Activated B cell treated with CpG ODN at 0.5 μM for 24 hours (primary cell): ENCODE measurements at places on chromosomes 11 and 22.

GRCh38 chr11:23217072-23217471 lies 356.8 kb upstream of the CCDC179 start:
- no peak for DNase-seq

DNA sequence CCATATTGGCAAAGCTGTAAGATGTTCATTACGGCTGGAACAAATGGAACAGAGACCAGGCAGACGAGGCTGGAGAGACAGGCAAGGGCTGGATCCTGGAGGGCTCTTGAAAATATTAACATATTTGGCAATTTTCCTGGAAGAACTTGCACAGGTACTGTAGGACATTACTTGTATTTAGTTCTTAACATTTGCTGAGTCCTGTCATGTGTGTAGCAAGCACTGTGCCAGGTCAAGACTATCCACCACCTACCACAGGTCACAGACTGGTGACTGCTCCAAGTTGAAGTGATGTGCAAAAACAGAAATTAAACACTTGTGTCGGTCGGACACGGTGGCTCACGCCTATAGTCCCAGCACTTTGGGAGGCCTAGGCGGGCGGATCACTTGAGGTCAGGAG lies 58.7 kb upstream of the TNRC6B start:
- DNase-seq: no peak

- DNase-seq: no peak
These were observed 1389.8 kb downstream of the TBC1D22A start for GRCh38 chr22:48152164-48152775.

DNA sequence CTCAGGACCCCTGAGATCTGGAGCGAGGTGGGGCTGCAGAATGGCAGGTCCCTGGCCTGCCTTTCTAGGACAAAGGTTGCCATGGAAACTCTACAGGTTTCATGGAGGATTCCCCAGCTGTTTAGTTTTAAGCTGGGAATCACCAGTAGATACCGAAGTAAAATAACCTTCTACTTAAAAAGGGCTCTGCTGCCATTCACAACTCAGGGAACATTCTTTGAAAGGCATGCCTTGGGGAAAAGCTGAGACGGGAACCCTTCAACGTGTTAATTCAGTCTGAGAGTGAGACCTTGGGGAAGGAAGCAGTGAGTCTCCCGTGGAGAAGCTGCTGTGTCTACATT lies 493.3 kb downstream of the BRD1 start:
- DNase-seq: no peak

DNA sequence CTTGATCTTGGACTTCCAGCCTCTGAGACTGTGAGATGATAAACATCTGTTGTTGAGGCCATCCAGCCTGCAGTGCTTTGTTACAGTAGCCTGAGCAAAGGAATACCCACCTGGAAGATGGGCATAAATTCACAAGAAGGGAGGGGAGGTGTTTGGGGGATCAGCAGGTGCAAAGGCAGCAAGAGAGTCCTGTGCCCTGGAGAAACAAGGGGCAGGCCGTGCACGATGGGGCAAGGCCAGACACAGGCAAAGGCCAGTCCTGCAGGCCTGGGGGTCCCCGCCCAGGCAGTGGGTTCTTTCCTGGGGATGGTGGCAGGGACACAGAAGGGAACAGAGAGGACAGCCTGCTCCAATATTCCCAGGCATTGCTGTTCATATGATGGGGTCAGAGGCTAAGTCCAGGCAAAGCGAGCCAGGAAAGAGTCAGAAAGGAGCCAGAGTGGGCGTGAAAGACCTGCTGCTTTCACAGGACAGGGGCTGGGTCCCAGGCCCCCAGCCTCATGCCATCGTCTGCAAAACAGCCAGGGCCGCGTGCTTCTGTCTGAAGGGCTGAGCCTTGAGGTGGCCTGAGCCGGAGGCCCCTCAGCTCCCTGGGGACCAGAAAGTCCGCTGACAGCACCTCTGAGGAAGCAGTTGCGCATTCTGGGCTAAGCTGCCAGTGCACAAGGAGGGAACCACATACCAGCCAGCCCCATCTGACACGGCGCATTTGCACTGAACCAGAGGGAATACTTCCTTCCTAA lies 48.8 kb downstream of the MYEOV start:
- DNase-seq: no peak
